Central memory CD8-positive, alpha-beta T cell (primary cell): ENCODE measurements at places on chromosomes 5 and 9.

DNA sequence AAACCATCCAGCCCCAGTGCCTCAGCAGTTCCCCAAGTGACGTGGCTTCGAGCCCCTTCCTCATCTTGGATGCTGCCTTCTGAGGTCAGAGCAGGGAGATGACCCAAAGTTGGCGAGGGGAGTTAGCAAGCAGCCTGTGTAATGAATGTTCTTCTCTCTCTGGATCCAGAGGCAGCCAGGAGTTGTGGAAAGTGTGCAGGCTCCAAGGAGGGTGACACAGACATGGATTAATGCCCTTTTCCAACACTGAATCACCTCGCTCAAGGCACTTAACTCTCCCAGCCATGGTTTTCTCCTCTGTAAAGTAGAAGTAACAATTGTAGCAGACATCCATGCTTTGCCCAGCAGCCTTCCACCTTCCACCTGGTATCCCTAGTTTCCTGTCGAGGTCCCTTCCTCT lies 64.6 kb upstream of the HAND1 start:
- DNase-seq, result no peak

DNA sequence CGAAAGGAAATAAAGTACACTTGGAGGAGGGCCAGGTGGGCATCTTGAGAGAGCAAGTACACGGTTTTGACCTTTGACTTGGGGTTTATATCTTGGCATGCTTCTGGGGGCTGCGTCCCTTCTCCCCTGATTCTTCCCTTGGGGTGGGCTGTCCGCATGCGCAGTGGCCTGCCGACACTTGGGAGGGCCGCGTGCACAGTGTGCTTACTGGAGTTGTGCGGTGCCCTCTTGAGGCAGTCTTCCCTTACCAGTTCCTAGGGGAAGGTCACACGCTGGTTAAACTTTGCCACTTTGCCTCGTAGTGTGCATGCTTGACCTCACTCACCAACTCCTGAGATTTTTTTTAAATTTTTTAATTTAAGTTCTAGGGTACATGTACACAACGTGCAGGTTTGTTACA lies 4.3 kb upstream of the CLPTM1L start:
- DNase-seq, result no peak

DNA sequence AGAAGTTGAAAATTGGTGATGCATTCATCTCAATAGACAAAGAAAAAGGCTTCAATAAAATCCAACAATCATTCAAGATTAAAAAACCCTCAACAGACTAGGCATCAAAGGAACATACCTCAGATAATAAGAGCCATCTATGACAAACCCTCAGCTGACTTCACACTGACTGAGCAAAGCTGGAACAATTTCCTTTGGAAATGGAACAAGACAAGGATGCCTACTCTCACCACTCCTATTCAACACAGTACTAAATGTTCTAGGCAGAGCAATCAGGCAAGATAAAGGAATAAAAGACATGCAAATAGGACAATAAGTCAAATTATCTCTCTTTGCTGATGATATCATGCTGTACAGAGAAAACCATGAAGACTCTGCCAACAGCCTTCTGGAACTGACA lies 1188.1 kb downstream of the DTWD2 start:
- DNase-seq, result no peak

DNA sequence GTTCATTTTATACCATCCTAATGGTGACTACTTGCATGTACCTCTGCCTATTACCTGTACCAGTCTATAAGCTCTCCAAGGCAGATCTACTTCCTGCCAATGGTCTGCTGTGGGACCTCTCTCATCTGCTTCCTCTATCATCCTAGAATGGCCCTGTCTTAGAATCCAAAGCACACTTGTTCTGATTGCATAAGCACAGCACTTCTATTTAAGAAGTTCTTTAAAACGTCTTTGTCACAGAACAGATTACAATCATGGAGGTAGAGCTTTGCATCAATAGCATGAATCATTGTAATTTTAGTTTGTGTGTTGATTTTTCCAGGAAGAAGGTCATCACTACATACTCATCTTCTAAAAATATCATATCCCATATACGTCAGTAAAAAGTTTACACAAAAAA lies 131.8 kb upstream of the ACOT12 start:
- DNase-seq, result no peak

DNA sequence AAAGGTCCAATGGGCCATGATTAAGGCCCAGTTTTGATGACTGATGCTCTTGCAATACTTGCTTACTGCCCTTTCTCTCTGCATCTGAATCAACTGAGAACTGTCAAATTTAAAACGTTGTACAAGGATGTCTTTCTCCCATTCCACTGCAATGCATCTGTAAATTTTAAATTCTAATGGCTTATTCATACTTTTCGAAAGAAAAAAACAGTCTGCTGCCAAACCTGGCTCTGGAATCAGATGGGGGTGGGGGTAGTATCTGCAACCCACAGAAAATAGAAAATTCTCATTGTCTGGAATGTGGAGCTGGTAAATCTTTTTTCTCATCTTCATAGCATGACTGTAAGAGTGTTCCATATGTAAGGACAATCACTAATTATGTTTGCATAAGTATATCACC lies 371.8 kb upstream of the RFX3 start:
- no peak for DNase-seq

GRCh38 chr9:21965401-21965951 lies 28.7 kb downstream of the CDKN2A start:
- DNase-seq, result no peak

GRCh38 chr9:96078897-96079490 lies 203.5 kb downstream of the ERCC6L2 start:
- DNase-seq, result no peak

- no peak for DNase-seq
Observed at GRCh38 chr5:35404701-35405100, 174.4 kb upstream of the PRLR start.

- DNase-seq, result no peak
Observed at GRCh38 chr5:133799571-133800237, 168.7 kb downstream of the C5orf15 start.

DNA sequence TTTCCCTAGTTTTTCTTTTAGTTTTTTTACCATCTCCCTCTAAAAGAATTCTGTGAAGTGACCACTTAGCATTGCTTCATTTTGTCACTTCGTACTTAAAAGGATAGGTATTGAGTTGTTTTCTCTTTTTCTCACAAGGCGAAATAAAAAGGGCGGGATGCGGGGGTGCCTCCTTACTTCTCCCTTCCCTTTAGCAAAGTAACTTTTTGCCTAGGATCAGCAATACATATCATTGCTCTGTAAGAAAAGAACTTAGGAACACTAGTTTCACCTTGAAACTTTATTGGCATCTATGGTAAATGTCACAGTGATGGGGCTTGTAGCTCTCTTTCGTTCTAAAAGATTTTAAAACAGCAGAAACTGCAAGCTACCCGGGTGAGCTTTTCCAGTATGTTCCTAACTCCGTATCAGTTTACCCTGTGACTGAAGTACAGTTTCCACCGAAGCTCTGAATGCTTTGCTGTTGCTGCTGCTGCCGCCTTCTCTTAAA lies 4.1 kb downstream of the PRDM6 start:
- no peak for DNase-seq

DNA sequence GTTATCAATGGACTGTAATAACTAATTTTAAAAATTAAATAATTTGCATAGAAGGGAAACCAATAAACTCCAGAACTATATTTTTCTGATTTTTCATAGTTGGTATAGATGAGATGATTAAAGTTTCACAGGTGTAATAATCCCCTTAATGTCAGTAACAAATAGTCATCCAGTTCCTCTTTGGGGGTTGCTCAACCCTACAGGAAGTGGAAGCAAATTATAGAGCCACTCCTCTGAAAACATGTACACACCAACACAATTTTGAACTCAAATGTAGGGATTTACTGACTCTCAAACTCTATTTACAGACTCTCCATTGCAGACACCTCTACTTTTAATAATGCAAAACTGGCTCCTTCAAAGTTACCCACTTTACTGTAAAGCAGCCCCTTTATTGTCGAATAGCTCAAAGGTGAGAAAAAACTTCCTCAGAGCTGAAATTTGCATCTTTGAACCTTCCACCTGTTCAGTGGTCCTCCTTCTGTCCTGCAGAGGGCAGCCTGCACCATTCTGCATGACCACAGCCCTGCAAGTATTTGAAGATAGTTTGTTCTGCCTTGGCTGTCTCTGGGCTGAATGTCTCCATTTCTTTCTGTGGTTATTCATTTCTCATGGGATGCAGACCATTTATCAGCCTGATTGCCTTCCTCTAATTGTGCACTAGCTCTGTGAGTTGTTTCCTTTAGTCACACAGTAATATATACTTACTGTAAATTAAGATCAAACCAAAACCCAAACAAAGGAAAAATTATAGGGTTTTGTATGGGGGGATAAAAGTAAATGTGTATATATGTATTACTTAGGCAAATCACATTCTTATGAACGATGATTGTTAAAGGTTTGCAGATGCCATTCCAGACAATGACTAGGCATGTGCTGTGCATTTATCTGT lies 383.2 kb upstream of the SGCD start:
- peak; percentile 13 for DNase-seq

GRCh38 chr5:25489834-25490538 lies 845.2 kb upstream of the CDH10 start:
- no peak for DNase-seq

DNA sequence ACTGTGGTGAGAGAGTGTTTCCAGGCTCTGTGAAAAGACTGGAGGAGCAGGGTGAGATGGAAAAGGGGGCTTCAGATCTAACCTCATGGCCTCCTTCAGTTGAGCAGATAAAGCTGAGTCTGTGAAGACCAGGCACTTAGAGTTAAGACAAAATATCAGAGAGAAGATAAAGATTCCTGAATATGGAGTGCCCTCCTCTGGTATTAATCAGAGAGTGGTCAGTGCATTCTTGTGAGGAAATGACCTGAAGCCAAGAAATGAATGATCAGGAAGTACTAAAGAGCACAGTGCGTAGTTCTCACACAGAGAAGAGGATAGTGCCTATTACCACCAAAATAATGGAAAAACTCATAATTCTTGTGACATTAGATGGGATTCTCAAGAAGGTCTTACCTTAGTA lies 1417.0 kb upstream of the ACO1 start:
- no peak for DNase-seq

- no peak for DNase-seq
Observed at GRCh38 chr9:20552874-20553557, 69.3 kb downstream of the MLLT3 start.

- DNase-seq, result no peak
Observed at GRCh38 chr9:99828417-99829176, 6.9 kb downstream of the NR4A3 start.

DNA sequence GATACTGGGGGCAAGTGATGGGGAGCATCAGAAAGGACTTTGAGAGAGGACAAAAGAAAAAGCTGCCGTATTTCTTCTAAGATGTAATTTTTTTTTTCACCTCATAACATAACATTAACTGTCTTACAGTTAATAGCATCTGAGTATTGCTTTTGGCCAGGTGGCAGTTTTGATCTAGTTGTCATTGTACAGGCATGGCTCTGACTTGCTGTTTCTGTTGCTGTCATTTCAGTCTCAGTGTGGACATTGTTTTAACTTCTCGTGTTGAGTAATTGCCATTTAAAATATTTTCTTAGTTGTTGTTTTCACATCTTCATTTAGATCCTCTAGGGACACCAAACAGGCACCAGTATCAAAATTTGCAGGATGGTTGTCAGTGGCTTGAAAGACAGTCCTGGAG lies 12.4 kb downstream of the SMAD5 start:
- no peak for DNase-seq

DNA sequence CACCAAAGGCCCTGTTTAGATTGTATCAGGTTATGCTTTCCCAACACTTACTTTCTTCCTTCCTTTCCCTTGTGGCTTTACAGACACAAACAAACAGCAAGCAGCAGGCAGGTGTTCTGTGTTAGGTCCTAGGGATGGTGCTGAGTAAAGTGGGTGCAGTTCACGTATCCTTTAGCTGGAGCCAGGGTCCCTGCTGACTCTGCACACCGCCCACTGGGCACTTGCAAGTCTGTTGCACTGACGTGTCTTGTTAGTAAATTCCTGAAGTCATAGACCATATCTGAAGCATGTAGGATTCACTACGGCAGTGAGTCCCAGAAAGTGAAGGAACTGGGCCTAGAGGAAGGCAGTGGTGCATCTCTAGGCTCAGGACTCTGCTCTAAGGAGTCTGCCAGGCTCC lies 96.5 kb downstream of the DAPK1 start:
- no peak for DNase-seq

GRCh38 chr5:97550164-97550563 lies 367.1 kb upstream of the RIOK2 start:
- no peak for DNase-seq

GRCh38 chr5:142865631-142866030 lies 95.5 kb downstream of the ARHGAP26 start:
- no peak for DNase-seq
